CD4-positive, alpha-beta T cell (primary cell): ENCODE measurements at places on chromosomes 5 and 9. TPM values are rescaled to one million over a fixed set of nuclear protein-coding genes. Genes with fewer than 3 reads are reported as not detected.

- H3K27me3 ChIP-seq, result peaks cover 4% of the 10 kb centered on the region
- no peak for DNase-seq
- no peaks in the 10 kb centered on the region for H3K36me3 ChIP-seq
- H3K27ac ChIP-seq, result no peak overlapping the region
These were observed 16.1 kb upstream of the FRRS1L start for GRCh38 chr9:109182940-109183798.

Gene PKN3
- total RNA-seq, result 1.9 TPM

- H3K4me1 ChIP-seq, result peaks cover 43% of the 10 kb centered on the region
- H3K4me3 ChIP-seq, result no peak overlapping the region
- no peaks in the 10 kb centered on the region for H3K27me3 ChIP-seq
These were observed 26.2 kb downstream of the ORM2 start for GRCh38 chr9:114355821-114356220.

DNA sequence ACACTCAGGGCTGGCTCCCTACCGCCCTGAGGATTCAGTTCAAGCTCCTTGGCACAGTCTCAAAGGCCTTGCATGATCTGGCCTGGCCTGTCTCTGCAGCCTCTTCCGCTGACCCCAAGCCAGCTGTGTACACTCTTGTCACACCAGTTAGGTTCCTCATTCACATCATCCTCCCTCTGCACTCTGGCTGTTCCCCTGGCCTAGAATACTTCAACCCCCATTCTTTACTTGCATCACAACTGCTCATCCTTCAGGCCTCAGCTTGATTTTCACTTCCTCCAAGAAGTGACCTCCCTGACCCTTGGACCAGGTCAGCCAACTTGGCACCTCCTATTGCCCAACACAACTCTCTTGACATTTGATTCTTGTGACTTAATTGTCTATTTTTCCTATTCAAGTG lies 18.9 kb upstream of the PFDN1 start:
- H3K27ac ChIP-seq, result no peak overlapping the region
- H3K4me3 ChIP-seq, result no peak overlapping the region
- H3K36me3 ChIP-seq, result no peaks in the 10 kb centered on the region
- no peak for DNase-seq
- H3K27me3 ChIP-seq, result no peaks in the 10 kb centered on the region

DNA sequence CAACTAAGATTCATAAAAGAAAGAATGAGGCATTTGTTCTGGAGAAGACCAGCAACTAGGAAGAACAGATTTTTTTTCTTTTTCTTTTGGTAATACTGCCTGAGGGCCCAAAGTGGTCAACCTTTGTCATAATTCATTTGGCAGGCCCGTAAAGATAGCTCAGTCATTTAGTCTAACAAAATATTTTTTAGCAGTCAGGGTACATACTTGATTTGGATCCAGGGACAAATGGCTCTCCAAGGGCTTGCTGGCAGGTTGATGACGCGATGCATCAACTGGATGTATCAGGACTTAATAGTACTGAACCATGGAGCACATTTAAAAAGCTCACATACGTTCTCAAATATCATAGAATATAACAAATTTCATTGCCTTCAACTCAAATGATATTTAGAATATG lies 203.4 kb upstream of the ZNF608 start:
- H3K4me1 ChIP-seq, result no peaks in the 10 kb centered on the region
- H3K27me3 ChIP-seq, result no peaks in the 10 kb centered on the region
- H3K27ac ChIP-seq, result no peak overlapping the region
- no peaks in the 10 kb centered on the region for H3K36me3 ChIP-seq
- no peak for DNase-seq

Gene LCP2
- total RNA-seq, result 154 TPM

Gene PDLIM4
- total RNA-seq, result not detected

- H3K27me3 ChIP-seq, result no peaks in the 10 kb centered on the region
- DNase-seq, result no peak
- no peaks in the 10 kb centered on the region for H3K36me3 ChIP-seq
- H3K27ac ChIP-seq, result no peak overlapping the region
These were observed 361.7 kb upstream of the FTMT start for GRCh38 chr5:121489972-121490371.

DNA sequence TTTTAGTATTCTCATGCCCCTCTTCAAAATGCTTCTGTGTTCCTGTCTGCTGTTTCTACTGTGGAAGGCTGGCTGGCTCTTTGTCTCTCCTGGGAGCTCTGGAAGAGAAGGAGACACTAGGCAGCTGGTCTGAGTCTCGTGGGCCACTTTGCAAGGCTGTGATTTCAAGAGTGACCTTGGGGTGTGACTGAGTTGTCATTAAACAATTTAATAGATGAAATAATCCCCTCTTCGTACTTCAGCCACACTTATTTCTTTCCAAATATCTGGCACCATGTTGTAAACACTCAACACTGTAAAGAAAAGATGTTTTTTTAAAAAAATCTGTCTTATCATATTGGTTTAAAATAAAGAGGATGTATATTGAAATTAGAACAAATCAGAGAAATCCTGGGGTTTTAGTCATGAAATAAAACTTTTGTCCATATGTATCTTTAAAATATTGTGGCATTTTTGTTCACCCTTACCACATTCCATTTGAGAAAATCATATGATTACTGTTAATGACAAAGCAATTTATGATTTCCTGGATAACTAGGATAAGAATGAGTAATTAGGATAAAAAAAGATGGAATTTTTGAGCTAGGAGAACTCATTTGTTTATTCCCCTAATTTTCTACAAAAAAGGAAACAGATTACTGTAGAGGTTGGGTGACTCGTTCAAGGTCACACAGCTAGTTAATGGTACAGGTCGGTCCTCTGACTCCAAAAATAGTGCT lies 200.8 kb downstream of the MAT2B start:
- H3K4me3 ChIP-seq, result no peak overlapping the region
- H3K27ac ChIP-seq, result no peak overlapping the region
- no peak for DNase-seq
- H3K4me1 ChIP-seq, result no peaks in the 10 kb centered on the region
- H3K27me3 ChIP-seq, result no peaks in the 10 kb centered on the region
- no peaks in the 10 kb centered on the region for H3K36me3 ChIP-seq

GRCh38 chr9:94926431-94926800 lies 199.9 kb downstream of the AOPEP start:
- H3K4me3 ChIP-seq, result no peak overlapping the region
- no peaks in the 10 kb centered on the region for H3K27me3 ChIP-seq

DNA sequence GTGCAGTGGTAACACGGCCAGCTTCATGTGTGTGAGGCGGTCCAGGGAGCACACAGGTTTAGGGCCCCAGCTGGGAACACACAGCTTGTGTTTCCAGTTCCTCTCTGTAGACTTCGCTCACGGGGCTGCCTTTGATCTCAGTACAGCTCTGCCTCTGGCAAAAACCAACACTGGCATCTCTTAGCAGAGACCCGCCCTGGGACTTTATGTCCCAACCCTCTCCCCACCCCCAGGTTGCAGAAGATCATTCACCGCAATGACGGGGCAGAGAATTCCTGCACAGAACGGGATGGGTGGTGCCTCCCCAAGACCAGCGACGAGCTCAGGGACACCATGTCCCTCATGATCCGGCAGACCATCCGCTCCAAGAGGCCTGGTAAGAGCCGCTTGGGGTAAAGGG lies 5.2 kb upstream of the CEL start:
- no peak overlapping the region for H3K4me3 ChIP-seq
- peaks cover 50% of the 10 kb centered on the region for H3K36me3 ChIP-seq
- no peaks in the 10 kb centered on the region for H3K27me3 ChIP-seq
- DNase-seq, result no peak

Gene TPM2
- 63.1 TPM for total RNA-seq

Gene ANKRD33B
- 1.3 TPM for total RNA-seq

Gene SPATA31E1
- not detected for total RNA-seq
